ENCODE measurements at places on chromosomes 2 and 18.

GRCh38 chr2:3536682-3537632, 17.6 kb upstream of the ADI1 start:
- DNase-seq, result no peak

- no peak for DNase-seq
These were observed 220.7 kb downstream of the PRKCE start for GRCh38 chr2:45872211-45872610.

DNA sequence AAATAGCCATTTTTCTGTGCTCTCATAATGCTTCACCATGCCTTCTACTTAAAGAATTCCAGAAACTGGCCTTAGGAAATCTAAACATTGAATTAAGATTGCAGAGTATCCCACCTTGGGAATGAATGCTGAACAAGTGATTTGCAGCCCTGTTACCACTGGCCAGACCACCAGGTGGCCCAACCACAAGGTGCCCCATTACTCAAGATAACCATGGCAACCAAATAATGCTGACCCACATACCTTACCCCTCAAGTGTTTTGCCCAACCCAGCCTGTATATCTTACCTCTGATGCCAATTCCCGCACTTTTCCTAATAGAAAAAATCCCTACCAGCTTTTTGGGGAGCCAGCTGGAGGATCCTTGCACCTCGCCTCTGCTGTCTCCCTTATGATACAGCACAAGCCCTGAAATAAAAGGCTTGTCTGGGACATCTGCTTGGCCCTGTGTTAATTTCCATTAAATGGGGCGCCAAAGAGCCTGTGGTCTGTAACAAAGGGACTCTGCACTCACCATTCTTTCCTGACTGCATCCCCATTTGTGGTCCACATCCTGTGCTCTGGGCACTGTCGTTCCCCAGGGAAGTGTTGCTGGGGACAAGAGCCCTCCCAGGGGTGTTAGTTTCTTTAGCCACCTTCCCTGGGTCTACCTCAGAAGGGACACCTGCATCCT, 17.3 kb upstream of the KCNF1 start:
- no peak for DNase-seq

DNA sequence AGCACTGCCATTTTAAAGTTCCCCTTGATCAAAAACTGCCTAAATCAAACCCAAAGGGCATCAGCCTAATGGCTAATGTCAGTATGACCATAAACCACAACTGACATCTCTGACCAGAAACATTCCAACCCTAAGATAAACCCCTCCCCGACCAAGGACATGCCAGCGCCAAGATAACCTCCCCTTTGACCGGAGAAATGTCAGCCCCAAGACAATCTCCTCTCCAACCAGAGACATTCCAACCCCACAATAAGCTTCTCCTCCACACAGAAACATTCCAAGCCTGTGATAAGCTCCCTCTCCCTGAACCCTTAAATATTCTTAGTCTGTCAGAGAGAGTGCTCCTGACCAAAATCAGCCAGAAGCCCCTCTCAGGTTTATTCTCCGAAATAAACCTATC, 188.3 kb upstream of the MSH6 start:
- DNase-seq, result no peak

GRCh38 chr2:36351736-36352349, 3.7 kb upstream of the CRIM1 start:
- DNase-seq, result no peak

Measured in GM13977 (cell line).